ENCODE measurements at places on chromosomes 5 and 9.

- no peak for DNase-seq
Observed at GRCh38 chr5:124630767-124631704, 115.4 kb downstream of the ZNF608 start.

GRCh38 chr5:96683392-96683791 is 21.2 kb downstream of the CAST start:
- DNase-seq = no peak

GRCh38 chr9:113403646-113404045 is 2.6 kb upstream of the ALAD start:
- DNase-seq = no peak

GRCh38 chr9:116282597-116282996 is 129.0 kb downstream of the PAPPA start:
- no peak for DNase-seq

DNA sequence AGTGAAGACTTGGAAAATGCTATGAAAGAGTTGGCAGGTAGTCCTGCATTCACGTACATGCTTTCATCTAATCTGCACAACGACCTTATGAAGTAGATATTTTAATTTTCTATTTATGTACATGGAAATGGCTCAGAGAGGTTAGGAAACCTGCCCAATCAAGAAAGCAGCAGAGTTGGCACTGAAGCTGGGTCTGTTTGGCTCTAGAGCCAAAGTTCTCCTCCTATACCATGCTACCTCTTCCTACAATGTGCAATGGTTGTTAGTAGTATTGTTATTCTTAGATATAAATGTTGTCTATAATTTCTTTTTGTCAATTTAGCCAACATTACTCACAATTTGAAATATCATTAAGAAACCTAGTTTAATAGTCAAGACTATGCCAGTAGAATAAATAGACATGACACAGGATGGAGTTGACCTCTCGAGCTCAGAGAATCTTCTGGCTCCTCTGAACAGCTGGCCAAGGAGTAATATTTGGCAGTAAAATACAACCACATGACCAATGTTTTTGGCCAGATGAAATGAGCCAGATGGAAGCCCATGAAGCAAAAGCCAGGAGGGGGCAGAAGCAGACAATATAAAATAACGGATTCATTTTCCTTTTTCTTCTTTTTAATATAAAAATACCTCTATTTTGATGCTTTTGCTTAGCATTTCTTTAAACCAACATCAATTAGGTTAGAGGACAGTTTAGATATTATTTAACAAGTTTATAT is 542.3 kb downstream of the PDE4D start:
- no peak for DNase-seq

- DNase-seq = no peak
Observed at GRCh38 chr5:68554571-68555279, 339.2 kb downstream of the PIK3R1 start.

DNA sequence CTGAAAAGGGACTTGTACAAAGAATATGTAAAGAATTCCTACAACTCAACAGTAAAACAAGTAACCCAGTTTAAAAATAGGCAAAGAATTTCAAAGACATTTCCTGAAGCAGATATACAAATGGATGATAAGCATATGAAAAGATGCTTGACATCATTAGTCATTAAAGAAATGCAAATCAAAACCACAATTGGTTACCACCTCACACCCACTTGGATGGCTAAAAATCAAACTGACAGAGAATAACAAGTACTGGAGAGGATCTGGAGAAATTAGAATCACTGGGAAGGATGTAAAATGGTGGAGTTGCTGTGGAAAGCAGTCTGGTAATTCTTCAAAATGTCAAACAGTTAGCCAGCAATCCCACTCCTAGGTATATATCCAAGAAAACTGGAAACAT is 12.5 kb upstream of the FOXE1 start:
- no peak for DNase-seq

GRCh38 chr5:118921866-118922265 is 66.5 kb downstream of the DTWD2 start:
- no peak for DNase-seq

- no peak for DNase-seq
Observed at GRCh38 chr9:86368871-86369521, 14.8 kb upstream of the TUT7 start.

DNA sequence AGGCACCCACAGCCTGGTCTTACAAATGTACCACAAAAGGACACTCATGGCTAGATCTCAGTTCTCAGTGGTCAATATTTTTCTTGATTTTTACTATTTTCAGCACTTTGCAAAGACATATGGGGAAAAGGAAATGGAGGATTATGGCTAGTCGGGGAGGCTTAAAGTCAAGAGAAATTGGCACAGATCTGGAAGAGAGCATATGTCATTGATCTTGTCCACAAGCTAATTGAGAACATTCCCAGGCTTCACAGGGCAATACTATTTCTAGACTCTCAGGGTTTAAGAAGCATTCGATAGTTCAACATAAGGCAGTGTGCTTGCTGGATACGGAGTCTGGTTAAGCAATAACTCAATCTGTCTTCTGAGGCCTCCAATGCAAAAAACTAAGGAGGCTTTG is 285.8 kb downstream of the ZNF608 start:
- DNase-seq = no peak

GRCh38 chr5:1330146-1330846 is 14.6 kb downstream of the CLPTM1L start:
- no peak for DNase-seq

DNA sequence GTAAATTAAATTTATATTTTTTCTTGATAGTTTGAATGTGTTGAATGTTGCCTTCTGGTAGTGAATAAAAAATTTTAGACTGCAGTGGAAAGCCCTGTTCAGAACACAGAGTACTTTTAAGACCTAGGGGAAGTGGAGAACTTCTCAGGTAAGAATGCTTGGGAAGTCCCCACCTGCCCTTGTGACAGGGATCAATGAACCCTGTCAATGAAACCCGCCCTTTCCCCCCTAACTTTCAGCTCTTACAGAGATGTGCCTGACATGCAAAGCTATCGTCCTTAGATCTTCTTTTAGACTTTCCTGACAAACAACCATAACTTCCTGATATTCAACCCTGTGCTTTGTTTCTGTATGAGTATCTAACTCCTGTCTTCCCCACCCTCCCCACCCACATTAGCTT is 562.7 kb downstream of the TLE4 start:
- no peak for DNase-seq

GRCh38 chr5:56480078-56480704 is 247.1 kb upstream of the ANKRD55 start:
- peak; percentile 36 for DNase-seq

DNA sequence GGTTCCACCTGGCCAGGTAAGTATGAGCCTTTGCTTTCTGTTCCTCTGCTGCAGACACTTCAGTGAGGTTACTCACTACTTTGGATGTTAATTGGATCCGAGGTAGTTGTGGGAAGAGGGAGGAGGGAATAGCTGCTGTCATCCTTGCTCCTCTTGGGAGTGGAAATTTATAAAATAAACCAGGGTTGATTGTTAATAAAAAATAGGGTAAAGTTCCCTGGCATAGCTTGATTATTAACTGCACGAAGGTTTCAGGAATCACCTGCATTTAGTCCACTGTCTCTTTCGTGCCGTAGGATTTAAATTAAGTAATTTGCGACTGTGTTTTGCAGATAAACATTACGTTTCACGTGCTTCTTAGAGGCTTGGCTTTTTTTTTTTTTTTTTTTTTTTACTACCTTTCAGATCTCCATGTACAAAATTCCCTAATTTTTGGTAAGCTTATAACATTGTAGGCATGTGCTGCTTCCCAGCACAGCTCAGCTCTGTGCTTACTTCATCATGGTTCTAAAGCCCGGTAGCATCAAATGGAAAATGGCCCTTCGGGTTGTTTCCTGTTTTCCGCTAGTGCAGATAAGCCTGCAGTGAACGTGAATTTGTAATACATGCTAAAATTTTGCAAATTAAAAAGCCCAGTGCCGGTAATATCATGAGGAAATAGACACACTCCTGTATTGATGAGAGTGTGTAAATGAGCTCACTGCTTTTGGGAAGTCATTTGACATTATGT is 26.9 kb upstream of the LTC4S start:
- DNase-seq = no peak

DNA sequence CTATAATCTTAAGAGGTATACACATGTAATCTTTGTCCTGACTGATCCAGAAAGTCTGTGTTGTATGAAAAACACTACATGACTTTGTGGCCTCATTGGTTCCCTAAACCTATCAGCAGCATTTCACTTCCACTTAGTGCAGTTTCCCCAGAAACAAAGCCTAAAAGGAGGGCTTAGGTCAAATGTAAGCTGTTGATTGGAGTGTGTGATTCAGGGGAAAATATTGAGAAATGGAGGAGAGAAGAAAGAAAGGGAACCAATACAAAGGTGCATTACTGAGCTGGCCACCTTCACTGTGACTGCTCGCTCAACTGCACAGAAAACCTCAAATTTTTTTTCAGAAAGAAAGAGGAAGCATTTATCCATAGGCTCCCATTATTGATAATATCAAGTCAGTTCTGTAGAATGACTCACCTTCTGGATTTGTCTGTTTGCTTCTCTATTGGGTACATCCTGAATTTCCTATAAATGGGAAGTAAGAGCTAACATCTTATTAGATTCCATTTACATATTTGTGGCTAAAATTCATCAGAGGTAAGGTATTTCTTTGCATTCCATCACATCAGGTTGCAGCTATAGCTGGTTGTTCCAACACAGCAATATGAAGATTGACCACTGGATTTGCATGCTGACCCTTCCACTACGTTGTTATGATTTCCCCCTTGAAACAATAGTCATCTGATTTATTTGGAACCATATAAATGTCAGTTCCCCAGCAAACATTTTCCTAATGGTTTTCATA is 10.3 kb upstream of the FST start:
- no peak for DNase-seq

Data from activated T-helper 1 cell treated with anti-CD3 and anti-CD28 coated beads, Interleukin-12 subunit alpha, Interleukin-12 subunit beta, Interleukin-2, Interleukin-4 antibody, amounts not matched to agents 30 ng/mL and 10 ng/mL and 1 ng/mL, durations not matched to agents 14 hours and 24 hours and 36 hours (primary cell).